Fibroblast of skin of scalp (primary cell): ENCODE measurements at places on chromosomes 4 and X.
A peak's percentile ranks its signal among the peaks of the same experiment; 100 is the strongest.

DNA sequence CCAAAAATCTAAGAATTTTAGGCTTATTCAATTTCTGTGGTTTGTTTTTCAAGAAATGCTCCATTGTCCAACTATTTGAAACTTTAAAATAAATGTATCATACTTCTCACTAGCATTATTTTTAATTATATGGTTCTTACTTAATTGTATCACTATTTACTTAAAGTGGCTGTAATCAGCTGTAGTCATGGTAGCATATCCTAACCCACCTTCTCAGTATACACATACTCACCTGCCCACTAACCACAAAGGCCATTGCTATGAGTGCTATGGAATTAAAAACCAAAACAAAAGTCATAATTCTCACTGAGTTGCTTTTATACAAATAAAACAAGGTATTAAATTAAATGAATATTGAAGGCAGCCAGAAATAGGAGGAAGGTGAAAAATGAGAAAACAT lies 5.0 kb downstream of the FBXO8 start:
- no peak for DNase-seq

DNA sequence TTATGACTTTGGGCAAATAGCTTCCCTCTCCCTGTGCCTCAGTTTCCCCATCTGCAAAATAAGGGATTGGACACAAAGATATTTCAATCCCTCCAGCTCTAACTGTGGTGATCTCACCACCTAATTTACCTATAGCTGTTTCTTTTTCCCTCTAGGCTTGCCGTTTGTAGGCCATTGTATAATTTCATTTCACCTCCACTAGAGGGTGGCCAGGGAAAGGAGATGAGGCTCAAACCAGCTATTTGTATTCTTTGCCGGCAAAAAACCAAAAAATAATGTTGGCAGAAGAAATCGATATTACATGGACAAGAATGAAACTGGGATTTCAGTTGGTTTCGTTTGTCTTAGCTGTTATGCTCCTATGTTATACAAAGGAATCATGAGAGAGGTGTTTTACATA lies 36.1 kb upstream of the DOCK11 start:
- DNase-seq = peak; percentile 49

DNA sequence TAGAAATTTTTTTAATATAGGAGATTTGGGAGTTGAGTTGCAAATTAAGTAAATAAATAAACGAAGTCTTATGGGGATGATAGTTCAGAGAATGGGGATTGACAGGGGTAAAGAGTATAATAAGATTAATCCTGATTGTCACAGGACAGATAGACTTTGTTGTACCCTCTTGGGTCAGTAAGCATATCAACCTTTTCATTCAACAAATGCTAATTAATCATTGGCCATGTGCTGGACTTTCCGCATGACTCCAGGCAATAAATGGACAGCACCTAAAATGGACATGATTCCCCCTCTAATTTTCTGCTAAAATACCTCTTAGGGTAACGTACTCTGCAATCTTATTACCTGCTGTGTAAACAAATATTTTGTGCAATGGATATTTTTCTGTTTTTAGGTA lies 1331.1 kb upstream of the ADGRL3 start:
- DNase-seq = no peak

GRCh38 chr4:48738856-48739255 lies 41.2 kb downstream of the FRYL start:
- DNase-seq = no peak

DNA sequence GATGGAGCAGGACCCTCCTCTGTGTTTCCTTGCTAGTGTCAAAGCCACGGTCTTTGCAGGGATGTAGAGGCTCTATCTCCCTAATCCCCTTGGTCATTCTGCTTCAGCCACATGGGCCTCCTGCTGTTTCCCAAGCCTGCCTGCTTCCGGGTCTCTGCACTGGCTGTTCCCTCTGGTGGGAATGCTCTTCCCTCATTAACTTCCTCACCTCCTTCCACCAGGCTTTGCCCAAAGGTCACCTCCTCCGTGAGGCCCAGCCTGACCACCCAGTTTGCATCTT lies 56.6 kb downstream of the ABLIM2 start:
- no peak for DNase-seq

- no peak for DNase-seq
Observed at GRCh38 chr4:112201915-112202505, 29.6 kb upstream of the AP1AR start.

DNA sequence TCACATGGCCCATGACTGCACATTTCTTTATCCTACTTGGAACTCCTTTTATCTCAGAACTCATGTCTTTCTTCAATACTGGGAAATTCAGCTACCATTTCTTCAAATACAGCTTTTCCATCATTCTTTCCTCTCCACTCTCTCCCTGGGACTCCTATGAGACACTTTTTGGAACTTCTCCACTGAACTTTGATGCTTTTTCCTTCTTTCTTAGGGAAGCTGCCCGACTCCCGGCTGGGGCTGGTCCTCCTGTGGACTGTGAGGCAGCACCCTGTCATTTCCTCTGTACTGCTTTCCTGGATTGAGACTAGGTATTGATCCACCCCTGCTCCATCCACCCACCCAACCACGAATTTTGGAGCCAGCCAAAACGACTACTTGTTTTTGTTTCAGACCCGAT lies 40.0 kb downstream of the ZFYVE28 start:
- DNase-seq = no peak

DNA sequence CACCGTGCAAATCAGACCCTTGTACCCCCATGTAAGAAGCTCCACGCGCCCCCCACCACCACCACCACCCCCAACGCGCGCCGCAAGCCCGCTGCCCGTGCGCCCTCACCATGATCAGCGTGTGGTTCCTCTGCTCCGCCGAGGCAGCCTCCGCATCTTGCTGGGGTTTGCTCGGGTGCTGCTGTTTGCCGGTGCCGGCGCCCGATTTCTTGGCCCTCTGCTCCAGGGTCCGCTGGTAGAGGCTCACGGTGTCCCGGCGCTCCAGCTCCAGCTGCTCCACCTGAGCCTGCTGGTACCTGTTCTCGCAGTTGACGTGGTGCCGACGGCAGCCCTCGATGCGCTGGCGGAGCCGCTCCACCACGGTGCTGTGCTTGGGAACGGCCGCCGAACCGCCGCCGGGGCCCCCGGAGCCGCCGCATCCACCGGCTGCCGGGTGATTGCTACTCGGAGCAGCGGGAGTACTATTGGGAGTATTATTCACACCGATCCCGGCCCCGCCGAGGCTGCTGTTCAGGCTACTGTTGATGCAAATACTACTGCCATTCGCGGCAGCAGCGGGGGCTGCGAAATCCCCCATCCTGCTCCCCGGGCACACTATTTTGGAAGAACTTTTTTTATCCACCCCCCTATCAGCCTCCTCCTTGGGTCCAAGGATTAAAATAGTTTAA lies 1.1 kb downstream of the MAML3 start:
- peak; percentile 41 for DNase-seq

- no peak for DNase-seq
Observed at GRCh38 chr4:92182736-92183407, 120.9 kb upstream of the GRID2 start.

GRCh38 chr4:25937801-25938200 lies 23.8 kb downstream of the SMIM20 start:
- peak; percentile 77 for DNase-seq

- peak; percentile 21 for DNase-seq
Observed at GRCh38 chr4:52641854-52642563, 17.1 kb downstream of the USP46 start.

GRCh38 chrX:152915541-152916241 lies 17.8 kb downstream of the ZNF185 start:
- peak; percentile 50 for DNase-seq

- no peak for DNase-seq
Observed at GRCh38 chr4:25670991-25671390, 15.3 kb downstream of the SLC34A2 start.

GRCh38 chrX:25548811-25549210 lies 533.0 kb upstream of the ARX start:
- peak; percentile 28 for DNase-seq

GRCh38 chr4:176793060-176793605 lies 411 bp upstream of the VEGFC start:
- DNase-seq = no peak

DNA sequence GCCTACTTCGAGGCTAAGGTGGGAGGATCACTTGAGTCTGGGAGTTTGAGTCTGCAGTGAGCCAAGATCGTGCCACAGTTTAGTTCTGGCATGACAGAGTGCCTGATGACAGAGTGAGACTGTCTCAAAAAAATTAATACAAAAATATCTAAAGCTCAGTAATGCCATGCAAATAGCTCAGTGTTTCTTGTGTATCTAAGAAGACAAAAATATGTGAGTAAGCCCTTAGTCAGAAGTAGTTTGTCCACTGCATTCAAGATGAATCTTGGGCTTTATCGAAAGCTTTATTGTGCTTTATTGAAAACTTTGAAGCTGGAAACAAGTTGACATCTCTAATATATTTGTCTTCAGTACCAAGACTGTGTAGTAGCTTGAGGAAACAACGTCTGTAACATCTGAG lies 115.9 kb downstream of the GPAT3 start:
- DNase-seq = no peak

GRCh38 chrX:3029129-3029528 lies 12.1 kb upstream of the ARSF start:
- no peak for DNase-seq

- DNase-seq = no peak
Observed at GRCh38 chr4:11131491-11131890, 297.2 kb downstream of the HS3ST1 start.

DNA sequence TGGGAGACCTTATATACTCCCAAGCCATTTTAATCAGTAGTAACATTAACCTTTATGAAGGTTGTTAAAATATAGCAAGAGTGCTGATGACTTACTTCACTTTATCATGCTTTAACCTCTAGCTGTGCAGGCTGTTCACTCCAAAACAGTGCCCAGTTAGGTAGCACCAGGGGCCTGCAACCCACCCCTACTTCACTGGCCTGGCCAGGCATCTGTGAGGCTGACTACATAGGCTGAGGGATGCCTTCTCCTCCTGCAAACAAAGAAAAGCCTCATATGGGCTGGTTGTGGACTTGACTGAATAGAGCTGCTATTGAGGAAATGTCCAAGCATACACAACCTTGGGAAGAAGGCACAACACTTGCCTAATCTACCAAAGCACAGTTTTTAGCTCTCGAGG lies 172.8 kb downstream of the SHROOM3 start:
- no peak for DNase-seq

- no peak for DNase-seq
Observed at GRCh38 chr4:8295471-8295870, 25.9 kb downstream of the HTRA3 start.

DNA sequence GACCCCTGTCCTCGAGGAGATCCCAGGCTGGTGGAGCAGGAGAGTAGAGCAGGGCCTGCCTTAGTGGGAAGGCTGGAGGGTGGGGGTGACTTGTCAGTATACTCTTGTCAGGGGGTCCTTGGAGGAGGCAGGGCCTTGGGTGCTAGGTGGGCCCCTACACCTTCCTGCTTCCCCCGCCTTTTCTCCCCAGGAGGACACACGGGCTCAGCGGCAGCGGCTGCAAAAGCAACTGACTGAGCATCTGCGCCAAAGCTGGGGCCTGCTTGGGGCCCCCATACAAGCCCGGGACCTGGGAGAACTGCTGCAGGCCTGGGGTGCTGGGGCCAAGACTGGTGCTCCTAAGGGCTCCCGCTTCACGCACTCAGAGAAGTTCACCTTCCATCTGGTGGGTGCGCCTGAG lies 11.3 kb downstream of the CCDC22 start:
- no peak for DNase-seq

DNA sequence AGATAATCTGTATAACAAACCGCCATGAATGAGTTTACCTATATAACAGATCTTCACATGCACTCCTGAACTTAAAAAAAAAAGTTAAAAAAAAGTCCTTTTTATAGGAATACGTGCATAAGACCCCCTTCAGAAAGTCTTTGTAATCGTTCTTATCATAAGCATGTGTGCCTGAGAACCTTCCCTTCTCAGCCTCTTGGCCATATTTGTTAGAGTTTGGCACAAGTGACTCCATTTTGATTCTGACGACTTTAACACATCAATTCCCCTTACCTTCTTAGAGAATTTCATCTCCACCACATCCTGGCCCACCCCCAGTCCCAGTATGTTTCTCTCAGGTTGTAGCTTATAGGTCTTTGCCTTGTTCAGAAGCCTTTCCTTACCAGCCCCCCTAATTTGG lies 16.0 kb upstream of the ANXA5 start:
- no peak for DNase-seq

GRCh38 chr4:72858328-72858727 lies 211.2 kb downstream of the COX18 start:
- DNase-seq = peak; percentile 31

DNA sequence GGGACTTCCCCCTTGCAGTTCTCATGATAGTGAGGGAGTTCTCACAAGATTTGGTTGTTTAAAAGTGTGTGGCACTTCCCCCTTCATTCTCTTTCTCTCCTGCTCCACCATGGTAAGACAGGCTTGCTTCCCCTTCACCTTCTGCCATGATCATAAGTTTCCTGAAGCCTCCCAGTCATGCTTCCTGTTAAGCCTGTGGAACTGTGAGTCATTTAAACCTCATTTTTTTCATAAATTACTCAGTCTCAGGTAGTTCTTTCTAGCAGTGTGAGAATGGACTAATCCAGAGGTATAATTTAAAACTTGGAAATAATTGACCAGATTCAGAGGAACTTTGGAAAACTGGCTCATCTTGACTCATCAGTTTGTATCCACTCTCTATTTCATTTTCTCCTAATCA lies 129.0 kb downstream of the TMEM47 start:
- DNase-seq = no peak

GRCh38 chrX:72243472-72243871 lies 4.6 kb upstream of the ERCC6L start:
- peak; percentile 19 for DNase-seq

- DNase-seq = peak; percentile 86
Observed at GRCh38 chr4:106494066-106494465, 125.5 kb upstream of the GIMD1 start.
